ENCODE measurements at places on chromosomes 4 and X.

DNA sequence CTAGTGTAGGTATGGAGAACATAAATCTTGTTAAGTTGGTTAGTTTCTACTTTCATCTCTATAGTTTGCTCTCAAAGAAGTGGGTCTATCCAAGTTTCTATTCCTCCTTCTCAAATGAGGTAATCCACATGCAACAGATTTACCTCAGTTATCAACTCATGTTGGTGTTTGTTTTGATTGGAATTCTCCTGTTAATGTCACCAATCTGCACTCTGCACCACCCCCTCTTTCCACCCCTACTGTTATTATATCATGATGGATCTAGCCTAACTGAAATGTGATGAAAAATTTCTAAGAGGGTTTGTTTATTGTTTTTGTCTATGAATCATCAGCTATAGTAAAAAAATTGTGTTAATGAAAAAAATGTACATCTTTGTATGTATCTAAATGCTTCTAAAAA is 66.1 kb downstream of the AGTR2 start:
- DNase-seq = no peak

DNA sequence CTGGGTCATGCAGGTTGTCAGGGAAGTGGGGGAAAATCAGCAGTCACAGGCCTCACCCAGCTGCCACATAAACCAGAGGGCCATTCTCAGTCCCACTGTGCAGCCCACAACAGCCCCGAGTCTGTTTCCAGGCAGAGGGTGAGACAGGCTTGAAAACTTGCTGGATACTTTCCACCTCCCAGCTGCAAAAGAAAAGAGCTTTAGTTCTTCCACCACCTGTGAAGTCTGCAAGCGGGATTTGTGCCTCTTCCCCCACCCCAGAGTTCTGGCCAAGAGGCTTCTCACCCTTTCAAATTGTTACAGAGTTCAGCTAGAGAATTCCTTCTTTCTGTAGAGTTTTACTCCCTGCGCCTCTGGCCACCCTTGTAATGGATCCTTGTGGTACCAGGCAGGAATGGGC is 115.5 kb upstream of the ZDHHC15 start:
- no peak for DNase-seq

DNA sequence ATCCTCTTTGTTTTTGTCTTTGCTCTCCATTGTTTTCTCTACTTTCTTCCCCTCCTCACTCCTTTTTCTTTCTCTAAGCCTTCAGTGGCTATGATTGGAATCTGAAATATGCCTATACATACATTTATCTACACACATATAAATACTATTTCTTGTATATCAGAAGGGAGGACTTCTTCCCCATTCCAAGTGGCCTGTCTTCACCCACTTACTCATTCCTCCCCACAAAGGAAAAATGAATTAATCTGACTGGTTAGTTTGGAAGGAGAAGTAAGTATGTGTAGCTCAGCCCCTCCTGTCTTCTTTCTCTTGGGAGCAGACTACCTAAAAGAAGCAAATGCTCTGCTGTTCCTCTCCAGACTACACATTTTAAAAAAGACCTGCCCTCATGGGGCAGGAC is 17.7 kb downstream of the GUCY2F start:
- no peak for DNase-seq

- peak; percentile 44 for DNase-seq
These were observed 645 bp downstream of the APLN start for GRCh38 chrX:129653971-129654651.

Data from GM13976 (cell line).